SK-N-DZ (cell line): ENCODE measurements at places on chromosomes 6 and 20.

DNA sequence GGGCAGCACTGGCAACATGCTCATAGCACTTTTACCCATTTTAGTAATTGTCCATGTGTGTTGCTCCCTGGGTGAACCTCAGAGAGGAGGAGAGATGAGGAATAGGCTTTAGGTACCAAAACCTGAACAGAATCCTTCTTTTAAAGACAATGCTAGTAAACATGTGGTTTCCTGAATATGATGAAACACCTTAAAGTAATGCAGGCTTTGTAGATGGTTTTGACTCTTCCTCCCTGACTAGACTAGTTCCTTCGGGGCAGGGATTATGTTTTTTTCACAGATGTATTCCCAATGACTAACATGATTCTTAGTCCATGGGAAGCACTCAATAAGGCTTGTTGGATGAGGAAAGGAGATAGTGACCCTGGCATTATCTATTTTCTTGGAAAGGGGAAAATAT is 367.6 kb upstream of the JAG1 start:
- no peak for DNase-seq

GRCh38 chr20:58059260-58059544 is 169.3 kb downstream of the ANKRD60 start:
- no peak for DNase-seq

- no peak for DNase-seq
Observed at GRCh38 chr6:68710496-68710895, 75.4 kb downstream of the ADGRB3 start.

DNA sequence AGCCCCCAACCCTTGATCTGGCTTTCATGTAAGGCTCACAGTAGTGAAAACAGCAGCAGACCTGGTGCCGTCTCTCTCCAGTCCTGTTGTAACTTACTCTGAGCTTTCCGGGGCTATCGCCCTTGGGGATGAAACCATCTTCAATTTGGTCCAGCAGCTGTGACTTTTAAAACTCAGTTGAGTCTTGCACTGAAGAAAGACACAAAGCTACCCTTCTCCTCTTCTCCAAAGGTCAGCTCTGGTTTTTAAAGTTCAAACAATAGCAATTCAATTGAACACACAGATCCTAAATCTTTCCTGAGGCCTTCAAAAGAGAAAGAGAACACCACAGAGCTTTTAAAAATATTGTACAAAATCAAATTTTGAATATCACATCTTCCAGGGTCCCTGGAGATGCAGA is 83.5 kb downstream of the SNX5 start:
- DNase-seq, result no peak

GRCh38 chr6:16168858-16169257 is 40.0 kb downstream of the MYLIP start:
- peak; percentile 70 for DNase-seq

DNA sequence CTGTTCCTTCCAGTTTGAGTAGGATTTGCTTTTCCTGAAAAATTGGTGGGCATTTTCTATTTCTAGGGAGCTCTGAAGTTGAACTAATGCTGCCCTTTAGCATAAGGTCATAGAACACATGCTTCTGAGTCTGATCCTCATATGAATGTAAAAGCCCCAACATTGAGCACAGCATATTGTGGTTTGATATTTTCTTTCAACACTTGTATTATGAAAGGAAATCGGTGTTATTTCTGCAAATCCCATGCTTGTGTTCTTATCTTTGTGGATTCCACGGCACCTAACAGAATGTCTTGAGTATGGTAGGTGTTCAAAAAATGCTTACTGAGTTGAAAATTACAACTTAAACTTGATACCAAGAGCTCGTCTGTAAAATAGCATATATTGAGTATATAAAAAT is 85.8 kb downstream of the TRMT11 start:
- DNase-seq, result no peak
